ENCODE measurements at places on chromosomes 2 and 18.

DNA sequence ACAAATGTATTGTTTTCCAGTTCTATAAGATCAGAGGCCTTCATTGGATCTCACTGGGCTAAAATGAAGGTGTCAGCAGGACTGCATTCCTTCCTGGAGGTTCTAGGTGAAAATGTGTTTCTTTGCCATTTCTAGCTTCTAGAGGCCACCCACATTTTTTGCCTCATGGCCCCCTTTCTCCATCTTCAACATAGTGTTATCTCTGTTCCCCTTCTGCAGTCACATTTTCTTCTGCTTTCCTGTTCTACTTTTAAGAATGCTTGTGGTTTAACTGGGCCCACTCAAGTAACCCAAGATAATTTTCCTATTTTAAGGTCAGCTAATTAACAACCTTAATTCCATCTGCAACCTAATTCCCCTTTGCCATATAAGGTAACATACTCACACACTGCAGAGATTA is 36.1 kb downstream of the METTL21A start:
- no peak for DNase-seq

- DNase-seq, result no peak
These were observed 1070.7 kb downstream of the CNTNAP5 start for GRCh38 chr2:125095826-125096225.

DNA sequence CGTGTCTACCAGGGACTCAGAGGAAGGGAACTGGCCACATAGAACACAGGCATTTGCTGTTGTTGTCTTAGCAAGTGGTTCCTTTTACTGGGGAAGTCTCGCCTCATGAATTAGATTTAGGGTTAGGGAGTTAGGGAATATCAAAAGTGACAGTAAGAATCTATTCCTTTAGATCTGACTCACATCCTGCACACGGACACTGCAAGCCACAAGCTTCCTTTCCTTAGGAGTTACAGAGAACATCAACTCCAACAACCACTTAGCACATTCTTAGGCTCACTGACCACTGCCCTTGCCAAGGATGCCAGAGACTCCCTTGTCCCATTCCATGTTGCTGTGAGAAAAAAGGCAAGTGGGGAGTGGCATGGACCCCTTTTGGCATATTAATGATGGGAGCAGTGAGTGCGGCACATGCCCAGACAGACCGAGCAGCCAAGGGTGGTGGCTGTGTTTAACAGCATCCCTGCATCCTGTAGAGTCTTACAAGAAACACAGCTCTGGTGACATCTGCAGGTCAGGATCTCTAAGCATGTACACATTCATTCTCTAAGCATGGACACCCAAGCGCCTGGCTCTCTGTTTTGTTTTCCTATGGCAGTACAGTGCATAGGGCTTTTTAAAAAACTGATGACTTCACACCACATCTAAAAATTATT is 745.6 kb upstream of the RAB6C start:
- DNase-seq, result no peak

DNA sequence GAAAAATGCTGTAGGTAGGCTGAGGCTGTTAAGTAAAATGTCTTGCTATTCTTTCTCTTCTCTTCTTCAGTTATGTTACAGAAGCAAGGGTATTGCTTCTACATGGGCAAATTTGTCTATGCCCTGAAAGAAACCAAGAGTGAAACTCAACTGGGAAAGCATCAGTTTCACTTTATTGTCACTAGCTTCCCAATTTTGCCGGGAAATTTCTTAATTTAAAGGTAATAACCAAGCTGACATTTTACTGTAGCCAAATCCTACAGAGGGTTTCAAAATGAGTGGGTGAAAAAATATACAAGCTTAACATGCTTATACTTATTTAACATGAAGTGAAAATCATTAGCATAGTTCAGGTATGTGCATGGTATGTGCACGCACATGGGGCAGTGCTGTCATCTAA is 3.2 kb downstream of the TANK start:
- no peak for DNase-seq

- DNase-seq, result peak; percentile 40
These were observed 255.0 kb downstream of the CAMKMT start for GRCh38 chr2:44616667-44617155.

DNA sequence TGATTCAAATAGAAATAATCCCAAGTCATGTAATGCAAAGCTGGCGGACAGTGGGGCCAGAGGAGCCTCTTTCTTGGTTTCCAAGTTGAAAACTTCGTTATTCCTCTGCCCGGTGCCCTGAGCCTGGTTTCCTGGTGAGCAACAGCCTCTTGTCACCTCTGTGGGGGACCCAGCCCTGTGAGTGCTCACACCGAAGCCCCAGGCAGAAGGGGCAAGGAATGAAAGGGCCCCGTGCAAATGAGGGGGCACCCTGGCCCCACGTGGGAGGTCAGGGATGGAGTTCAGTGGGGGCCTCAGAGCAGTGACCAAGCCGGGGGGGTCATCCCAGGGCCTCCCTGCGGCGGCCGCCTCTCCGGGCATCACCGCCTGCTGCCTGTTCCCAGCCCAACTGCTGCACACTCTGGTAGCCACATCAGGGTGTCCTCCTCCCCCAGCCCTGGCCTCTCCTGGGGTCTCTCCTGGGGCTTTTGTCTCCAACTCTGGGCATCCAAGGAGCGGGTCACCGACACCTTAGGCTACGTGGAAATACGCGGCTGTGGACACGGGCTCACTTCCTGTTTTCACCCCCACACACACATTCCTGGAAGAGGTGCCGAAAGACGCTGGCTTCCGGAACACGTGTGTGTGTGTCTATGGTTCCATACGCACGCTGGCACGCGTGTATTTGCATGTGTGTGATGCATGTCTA is 64.5 kb downstream of the TWIST2 start:
- no peak for DNase-seq

DNA sequence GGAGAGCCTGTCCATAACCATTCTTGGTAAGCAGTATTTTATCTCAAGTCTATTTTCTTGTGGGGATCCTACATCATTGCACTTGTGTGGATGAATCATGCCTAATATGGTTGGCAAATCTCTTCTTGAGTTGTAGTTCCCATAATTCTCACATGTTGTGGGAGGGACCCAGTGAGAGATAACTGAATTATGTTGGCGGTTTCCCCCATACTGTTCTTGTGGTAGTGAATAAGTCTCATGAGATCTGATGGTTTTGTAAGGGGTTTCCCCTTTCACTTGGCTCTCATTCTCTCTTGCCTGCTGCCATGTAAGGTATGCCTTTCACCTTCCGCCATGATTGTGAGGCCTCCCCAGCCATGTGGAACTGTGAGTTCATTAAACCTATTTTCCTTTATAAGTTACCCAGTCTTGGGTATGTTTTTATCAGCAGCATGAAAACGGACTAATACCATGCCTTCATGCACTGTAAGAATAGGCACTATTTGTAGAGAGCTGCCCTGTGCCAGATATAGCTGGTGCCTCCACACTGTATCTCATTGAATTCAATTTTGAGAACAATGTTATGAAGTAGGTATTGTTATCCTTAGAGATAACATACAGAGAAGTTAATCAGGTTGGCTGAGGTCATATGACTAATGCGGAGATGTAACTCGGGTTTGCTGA is 148.3 kb downstream of the PLCL1 start:
- DNase-seq, result no peak

- DNase-seq, result no peak
These were observed 240.0 kb downstream of the LOXHD1 start for GRCh38 chr18:46416706-46417638.

GRCh38 chr2:39094717-39095363 is 26.0 kb downstream of the SOS1 start:
- DNase-seq, result peak; percentile 31

DNA sequence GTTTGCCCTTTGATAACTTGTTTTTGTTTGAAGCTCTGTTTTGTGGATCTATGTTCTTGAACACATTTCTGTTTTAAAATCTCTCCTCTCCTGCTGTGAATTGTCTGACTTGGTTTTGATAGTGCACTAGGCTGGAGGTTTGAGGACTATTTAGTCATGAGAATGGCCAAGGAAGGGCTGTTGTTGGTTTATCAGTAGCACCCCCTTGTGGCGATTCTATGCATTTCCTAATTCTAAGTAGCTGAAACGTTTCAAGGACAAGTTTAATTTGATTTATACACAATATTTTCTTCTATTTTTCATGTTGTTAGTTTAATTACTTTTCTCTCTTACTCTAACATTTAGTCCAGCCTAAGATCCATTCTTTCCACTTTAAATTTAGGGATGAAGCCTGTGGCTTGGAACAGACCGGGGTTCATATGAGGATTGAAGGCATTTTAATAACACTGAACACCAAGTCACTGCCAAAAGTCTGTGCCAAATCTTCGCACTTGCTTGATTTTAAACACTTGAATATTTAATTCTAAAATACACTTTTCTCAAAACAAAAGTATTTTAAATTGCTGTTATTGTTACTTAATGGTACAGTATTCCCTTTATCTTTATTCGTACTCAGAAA is 166.0 kb downstream of the SOCS6 start:
- DNase-seq, result peak; percentile 28

GRCh38 chr18:54740136-54740846 is 88.0 kb upstream of the RAB27B start:
- no peak for DNase-seq
